B cell (primary cell): ENCODE measurements at places on chromosomes 1 and 21. TPM values are rescaled to one million over a fixed set of nuclear protein-coding genes. Genes with fewer than 3 reads are reported as not detected.

- DNase-seq, result no peak
Measured at GRCh38 chr1:93784538-93784937, 94.5 kb downstream of the DNTTIP2 start.

DYNLT4 gene
- 0.39 TPM in 1 of 2 replicates, not detected in the other for total RNA-seq

- no peak for DNase-seq
Measured at GRCh38 chr1:20361401-20361800, 70.7 kb downstream of the VWA5B1 start.

DNA sequence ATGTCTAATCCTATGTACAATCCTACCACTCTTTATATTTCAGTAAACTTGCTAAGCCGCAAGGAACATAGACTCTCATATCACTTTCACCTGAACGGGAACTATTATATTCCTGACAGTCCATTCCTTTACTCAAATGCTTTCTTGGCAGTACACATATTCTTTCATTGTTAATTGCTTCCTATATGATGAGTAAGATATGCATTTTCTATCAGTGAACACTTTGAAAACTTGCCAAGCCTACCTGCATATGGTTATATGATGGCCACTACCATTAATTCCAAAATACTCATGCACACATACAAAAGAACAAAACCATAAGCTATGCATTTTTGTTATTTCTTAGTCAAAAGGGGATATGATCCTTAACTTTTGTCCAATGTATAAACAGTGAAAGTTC lies 341.5 kb downstream of the VAV3 start:
- DNase-seq, result no peak

DNA sequence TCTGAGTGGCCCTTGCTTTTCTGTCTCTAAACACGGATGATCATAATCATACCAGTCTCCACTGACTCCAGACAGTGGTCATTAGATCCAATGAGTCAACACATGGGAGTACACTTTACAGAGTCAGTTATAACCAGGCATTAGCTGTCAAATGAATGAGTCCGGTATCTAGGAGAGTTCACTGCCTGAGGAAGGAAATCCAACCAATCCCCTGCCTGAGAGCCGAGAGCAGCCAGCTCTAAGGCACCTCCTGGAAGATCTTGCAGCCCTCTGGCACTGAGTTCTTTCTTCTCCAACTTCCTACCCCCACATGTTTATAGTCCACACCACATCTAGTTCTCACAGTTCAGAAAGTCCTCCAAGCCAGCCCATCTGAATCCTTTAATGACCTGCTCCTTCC lies 29.4 kb upstream of the RBM15 start:
- DNase-seq, result no peak

FCAMR gene
- total RNA-seq, result not detected in 2 replicates

DNA sequence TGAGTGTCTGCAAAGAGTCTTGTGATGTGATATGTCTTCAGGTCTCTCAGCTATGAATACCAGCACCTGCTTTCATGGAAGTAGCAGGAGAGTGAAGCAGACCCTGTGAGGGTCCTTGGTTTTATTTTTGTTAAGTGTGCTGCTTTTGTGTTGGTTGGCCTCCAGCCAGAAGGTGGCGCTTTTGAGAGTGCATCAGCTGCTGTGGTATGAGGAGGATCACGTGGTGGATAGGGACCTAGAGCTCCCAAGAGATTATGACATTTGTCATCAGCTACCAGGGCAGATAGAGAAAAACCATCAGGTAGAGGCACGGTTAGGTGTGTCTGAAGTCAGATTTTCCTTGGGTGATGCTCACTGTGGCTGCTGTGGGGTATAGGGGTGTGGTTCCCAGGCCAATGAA lies 1232.1 kb downstream of the MRPL39 start:
- peak; percentile 17 for DNase-seq

DNA sequence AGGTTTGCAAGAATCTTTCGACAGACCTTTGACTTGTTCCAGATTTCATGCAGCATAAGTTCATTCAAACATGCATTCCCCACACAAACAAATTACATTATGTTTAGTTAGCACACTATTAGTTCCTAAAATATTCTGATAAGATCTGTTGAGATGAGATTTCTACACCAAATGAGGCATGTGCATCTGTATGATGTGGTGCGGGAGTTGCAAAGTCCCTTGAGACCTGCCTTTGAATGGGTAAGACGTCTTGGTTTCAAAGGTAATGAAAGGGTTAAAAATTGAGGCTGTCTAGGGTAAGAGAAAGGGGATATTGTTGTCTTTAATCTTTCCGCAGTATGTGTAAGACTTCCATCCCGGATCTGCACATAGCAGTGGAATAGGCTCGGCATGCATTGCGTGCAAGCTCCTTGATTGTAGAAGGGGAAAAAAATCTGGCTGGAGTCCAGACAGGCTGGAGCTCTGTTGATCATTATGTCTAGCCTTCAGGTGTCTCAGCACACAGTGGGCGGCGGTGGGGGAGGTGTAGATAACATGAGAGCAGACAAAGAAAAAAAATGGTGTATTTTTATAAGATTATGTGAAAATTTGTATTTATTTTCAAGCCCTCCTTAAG lies 296.6 kb downstream of the PTPRC start:
- peak; percentile 63 for DNase-seq

COL9A2 gene
- 14.8 and 14.9 TPM in 2 replicates for total RNA-seq

SERPINC1 gene
- total RNA-seq, result not detected in 2 replicates

C1QTNF12 gene
- 3.2 and 6.1 TPM in 2 replicates for total RNA-seq

DNA sequence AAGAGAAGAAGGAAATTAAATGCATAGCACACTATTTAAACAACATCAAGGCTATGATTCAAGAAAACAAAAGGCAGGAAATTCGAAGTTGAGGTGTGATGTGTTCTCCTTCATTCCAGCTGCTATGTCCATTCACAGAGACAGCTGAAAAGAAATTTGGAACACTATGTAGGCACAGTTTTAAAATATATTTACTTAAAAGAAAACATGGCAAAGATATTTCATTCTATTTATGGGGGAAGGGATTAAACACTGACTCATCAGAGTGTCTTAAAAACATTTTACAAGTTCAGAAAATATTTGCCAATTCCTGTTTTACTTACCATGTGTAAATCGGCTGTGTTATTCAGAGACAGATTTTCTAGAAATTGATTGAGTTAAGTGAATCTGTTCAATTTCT lies 39.4 kb upstream of the NGF start:
- DNase-seq, result no peak

- no peak for DNase-seq
Measured at GRCh38 chr1:219124163-219124562, 49.5 kb upstream of the LYPLAL1 start.
